Activated naive CD4-positive, alpha-beta T cell (primary cell): ENCODE measurements at places on chromosomes 1 and 21.

DNA sequence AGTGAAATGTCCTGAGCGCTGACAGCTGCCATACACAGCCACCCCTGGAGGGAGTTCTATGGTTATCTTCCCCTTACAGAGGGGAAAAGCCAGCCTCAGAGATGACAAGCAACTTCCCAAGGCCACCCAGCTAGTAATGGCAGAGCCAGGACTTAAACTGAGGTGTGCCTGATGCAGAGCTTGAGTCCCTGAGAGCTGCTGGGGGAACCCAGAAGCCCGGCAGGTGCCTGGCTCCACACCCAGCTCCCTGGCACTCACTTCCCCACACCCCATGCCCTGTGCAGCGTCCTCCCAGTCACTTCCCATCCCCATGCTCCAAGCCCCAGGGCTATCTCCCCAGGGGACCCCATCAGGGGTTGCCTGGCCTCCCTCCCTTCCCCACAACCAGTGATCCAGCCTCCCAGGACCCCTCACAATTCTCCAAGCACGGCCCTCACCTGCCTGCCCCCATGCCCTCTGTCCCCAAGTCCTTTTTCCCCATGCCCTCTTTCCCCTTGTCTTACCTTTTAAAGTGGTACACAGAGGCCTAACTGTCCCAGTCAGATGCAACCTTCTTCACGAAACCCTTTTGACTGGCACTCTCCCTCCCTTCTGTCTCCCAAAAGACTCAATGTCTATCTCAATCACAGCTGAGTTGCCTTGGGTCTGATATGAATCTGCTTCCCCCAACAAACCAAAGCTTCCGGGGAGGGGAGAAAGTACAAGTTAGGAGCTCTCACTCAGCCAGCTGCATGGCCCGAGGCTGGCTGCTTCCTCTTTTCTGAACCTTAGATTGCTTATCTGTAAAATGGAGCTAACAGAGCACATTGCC, 39.8 kb upstream of the LRP8 start:
- DNase-seq, result peak; percentile 15

GRCh38 chr1:91755702-91756287, 130.2 kb downstream of the TGFBR3 start:
- DNase-seq, result no peak

- DNase-seq, result peak; percentile 52
These were observed 8.4 kb downstream of the CFAP45 start for GRCh38 chr1:159891275-159892157.

DNA sequence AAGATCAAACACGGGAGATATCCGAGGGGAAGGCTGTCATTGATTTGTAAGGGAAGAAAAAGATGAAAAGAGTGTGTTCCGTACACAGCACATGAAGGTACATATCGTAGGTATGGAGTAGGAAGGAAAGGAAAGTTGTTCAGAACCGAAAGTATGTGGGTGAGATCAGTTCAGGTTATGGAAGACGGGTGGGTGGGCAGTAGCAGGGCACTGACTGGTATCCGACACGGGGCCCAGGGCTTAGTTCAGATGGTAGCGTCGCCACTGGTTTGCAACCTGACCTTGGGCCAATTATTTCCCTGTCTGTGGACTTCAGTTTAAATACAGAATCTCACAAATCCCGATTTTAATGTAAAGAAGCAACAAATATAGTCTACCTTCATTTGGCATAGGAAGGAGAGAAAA, 27.8 kb upstream of the A3GALT2 start:
- DNase-seq, result no peak

DNA sequence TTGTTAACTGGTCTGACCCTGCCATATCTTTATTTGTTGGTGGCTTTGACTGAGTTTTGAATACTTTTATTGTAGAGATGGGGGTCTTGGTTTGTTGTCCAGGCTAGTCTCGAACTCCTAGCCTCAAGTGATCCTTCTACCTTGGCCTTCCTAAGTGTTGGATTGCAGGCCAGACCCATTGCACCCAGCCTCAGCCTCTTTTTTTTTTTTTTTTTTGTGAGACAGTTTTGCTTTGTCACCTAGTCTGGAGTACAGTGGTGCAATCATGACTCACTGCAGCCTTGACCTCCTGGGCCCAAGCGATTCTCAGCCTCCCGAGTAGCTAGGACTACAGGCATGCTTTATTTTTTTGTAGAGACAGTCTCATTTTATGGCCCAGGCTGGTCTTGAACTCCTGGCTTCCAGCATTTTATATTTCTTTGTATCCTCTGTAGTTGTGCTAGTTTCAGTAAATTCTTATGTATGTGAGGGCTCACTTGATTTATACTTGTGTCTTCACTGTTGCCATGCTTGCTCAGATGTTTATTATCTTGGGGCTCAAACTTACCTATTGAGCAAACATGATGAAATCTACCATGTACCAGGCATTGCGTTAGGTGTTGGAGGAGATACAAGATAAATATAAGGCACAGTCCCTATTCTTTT, 24.1 kb downstream of the THRAP3 start:
- DNase-seq, result no peak

- no peak for DNase-seq
These were observed 165.9 kb upstream of the CACNA1E start for GRCh38 chr1:181317261-181317930.

- no peak for DNase-seq
These were observed 4.2 kb upstream of the BSDC1 start for GRCh38 chr1:32398401-32398800.

GRCh38 chr1:17137441-17137840, 18.2 kb upstream of the PADI2 start:
- no peak for DNase-seq

- DNase-seq, result no peak
These were observed 15.1 kb downstream of the ELK4 start for GRCh38 chr1:205616563-205617293.

DNA sequence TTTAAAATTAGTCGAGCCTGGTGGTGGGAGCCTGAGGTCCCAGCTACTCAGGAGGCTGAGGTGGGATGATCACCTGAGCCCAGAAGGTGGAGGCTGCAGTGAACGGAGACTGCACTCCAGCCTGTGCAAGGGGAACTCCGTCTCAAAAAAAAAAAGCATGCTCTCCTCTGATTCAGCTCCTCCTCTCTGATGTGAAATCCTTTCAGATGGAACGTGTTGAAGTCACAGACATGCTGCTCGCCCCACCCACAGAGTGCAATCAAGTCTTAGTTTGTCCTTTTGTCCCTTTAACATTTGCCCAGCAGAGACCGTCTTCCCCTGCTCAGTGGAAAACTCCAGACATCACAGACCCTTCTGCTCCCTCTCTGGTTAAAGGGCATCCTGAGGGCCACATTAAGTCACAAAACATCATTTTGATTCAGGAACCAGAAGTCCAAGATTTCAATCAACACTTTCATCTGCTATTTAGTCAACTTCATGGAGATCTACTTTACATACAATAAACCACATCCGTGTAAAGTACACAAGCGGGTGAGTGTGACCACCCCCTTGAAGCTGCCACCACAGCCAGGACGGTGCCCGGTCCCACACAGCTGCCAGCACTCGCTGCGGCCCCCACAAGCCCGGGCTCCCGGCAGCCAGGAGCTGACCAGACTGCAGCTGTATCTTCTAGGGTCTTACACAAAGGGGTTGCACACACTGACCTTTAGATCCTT, 18.9 kb upstream of the RNF223 start:
- DNase-seq, result no peak

- DNase-seq, result no peak
These were observed 403 bp upstream of the EPHX4 start for GRCh38 chr1:92029241-92029922.

DNA sequence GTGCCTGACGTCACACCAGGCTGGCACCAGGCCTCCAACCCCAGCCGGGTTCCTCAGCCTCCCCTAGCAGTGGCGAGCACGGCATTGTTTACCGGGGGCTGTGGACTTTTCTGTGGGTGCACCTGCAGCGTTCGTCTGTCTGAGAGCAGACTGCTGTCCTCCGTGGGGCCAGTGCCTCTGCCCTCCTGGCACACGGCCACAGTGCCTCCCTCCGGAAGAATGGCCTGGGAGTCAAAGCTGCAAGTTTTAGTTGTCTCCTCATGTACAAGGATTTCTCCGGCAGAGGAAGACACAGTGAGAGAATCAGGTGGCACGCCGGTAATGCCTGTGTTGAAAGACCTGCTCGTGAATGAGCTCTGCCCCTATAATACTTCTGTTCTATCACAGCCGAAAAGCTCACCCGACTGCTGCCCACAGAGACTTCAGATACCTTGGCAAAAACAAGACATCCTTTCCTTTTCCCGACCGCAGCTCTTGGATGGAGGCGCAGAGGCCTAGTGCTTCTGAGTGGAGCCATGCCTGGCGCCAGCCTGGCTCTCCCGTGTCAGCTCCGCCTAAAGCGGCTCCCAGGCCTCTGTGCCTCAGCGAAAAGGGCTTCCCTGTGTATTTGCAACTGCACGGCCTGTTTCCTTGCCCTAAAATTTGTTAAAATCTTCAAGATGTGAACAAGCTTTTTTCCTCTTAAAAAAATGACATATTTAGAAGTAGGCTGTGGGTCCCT, 71.4 kb downstream of the AGPAT3 start:
- no peak for DNase-seq

DNA sequence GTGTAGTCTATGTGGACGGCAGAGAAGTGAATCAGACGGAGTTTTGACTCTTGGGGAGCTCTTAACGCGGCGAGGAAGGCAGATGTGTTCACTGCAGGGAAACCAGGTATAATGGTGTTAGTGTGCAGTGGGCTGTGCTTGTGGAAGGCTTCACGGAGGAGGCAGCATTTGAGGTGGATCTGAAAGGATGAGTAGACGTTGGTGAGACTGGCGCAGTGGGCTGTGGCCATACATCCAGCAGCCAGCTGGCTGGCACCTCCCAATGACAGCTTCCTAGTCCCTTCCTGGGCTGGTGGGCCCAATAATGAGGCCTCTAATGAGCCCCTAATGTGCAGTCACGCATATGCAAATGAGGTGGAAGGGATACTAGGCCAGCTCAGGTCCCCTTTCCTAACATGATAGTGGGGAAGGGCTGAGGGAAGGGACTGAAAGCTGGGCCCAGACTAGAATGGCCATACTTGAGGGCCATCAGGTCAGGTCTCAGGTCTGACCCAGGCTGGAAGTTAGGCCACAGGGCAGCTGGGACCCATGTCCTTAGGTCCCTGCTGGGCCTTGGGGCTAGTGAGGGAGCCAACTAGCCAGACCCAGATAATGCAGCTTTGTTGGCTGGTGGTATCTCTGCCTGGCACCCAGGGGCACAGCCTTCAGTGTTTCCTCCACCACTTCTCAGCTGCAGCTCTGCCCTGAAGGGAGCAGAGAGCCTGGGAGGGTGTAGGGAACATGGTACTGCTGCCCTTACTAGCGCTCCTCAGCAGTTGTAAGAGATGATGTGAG, 3.8 kb downstream of the MAP7D1 start:
- no peak for DNase-seq

GRCh38 chr1:205275916-205276688, 45.4 kb downstream of the NUAK2 start:
- no peak for DNase-seq

GRCh38 chr1:205227584-205228013, at the start of gene TMCC2:
Gene TMCC2 (plus strand): TSS chr1:205227946. CDS start chr1:205228565, 619 bp downstream.
- peak; percentile 73 for DNase-seq

DNA sequence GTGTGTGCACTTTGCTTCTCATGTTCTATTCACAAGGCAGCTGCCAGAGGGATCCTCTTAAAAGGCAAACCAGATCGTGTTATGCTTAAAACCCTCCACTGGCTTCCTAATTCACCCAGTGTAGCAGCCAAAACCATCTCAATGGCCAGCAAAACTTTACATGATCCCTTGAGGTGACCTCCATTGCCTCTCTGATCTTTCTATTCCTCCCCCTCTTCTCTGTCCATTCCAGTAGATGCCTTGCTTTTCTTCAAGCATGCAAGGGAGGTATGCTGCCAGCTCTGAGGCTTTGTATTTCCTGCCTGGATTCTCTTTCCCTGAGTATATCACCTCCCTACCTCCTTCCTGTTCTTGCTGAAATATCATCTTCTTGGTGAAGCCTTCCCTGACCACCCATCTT, 93.2 kb upstream of the KCNK2 start:
- no peak for DNase-seq

DNA sequence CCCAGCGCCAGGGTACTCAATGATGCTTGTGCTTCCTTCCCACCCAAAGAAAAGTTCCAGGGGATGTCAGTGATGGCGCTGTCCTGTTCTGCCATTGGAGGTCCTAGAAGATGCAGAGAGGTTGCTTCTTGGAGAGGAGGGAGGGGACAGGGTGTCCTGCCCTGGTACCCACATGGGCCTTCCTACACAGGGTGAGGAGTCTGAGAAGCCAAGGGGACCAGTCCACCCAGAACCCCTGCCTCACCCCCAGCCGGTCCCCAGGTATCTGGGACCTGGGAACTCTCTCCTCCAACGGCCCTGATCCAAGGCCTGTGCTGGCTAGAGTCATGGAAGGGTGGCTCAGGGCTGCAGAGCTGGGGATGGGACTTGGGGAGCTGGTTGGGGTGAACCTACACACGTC, 259.4 kb downstream of the KCNJ6 start:
- no peak for DNase-seq

- no peak for DNase-seq
These were observed 5.6 kb downstream of the CRCT1 start for GRCh38 chr1:152519851-152520250.

DNA sequence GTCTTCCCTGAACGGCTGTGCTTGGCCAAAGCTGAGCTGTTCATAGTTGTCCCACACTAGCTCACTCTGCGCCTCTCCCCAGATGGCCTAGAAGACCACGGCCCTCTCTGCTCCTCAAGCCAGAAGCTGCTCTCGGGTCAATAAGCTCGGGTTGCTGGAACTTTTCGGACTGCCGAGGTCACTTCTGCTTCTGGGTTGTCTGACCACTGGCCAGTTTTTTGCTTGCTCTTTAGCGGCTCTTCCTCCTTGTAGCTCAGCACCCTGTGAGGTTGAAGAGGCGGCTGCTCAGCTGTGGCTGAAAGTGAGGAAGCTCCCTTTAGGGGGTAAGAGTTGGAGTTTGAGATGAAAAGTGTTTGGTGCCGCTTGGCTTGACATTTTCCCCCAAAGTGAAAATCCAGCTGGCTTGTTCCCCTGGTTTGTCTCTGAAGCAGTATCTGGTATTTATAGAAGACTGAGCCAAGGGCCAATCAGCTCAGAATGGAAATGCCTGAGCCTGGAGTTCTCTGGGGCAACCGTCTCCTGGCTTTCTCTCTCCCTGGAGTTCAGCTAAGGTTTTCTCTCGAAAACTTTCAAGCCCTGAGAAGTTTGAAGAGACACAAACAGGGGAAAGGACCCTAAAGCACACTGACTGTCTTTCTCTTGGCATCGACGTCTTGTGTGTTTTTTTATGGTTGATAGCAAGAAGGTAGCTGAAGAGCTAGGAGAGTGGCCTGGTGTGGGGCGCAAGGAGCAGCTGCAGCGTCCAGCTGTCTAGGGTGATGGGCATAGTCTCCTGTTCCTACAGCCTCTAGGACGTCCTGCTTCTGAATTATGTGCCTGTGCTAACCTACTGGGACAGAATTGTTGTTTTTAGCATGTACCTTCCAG, 72.0 kb downstream of the SYT6 start:
- no peak for DNase-seq
